ENCODE measurements at places on chromosomes 7 and 10.

GRCh38 chr7:66219805-66220204 lies 14.7 kb downstream of the TPST1 start:
- no peak for DNase-seq

- DNase-seq, result no peak
Measured at GRCh38 chr7:134875867-134876266, 96.4 kb downstream of the CALD1 start.

DNA sequence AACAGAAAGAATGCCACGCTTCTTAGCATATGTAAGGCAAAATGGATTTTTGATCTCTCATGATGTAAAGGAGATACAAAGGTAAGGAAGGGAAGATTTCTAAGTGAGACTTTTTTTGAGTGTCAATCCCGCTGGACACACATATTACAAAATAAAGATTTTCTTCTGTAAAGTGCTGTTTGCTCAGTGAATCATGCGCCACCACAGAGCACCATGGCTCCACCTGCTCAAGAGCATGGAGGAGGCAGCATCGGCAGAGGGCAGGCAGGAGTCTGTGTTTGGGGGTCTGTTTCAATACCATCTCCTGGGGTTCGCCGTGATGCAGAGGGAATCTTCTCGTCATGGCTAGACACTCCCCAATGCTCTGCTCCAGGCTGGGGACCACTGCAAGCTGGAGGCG lies 83.5 kb downstream of the ALOX5 start:
- DNase-seq, result no peak

- DNase-seq, result no peak
Measured at GRCh38 chr10:29567003-29567402, 67.8 kb downstream of the SVIL start.

- DNase-seq, result no peak
Measured at GRCh38 chr7:26898891-26899290, 34.5 kb upstream of the SKAP2 start.

- no peak for DNase-seq
Measured at GRCh38 chr7:9796241-9796640, 1177.4 kb upstream of the PHF14 start.

DNA sequence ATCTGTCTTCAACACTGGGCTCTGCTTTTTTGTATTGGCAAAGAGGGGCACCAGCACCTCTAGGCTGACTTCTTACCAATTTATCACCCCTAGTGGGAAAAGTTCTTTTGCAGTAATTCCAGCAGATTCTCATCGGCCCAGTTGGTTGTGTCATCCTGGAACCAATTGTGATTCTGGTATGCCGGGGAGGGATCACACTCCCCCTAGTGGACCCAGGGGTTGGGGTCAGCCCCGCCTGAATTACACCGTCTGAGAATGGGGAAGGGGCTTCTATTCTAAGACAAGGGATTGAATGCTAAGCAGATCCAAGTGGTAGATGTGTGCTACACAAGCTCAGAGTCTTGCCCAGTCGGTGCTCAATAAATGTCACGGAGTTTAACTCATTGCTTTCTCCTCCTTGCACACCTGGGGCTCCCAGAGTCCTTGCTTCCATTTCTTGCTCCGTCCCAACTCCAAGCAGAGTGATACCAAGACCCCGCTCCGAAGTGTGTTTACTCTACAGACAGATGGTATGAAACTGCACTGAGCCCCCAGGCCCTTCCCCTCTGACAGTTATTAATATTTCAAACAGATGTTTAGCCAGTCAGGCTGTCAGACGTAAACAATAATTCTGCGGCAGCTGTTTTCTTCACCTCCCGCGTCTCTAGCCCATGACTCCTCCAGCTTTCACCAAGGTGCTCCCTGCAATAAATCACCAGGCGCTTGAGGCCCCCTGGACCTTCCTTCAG lies 71.9 kb downstream of the C10orf105 start:
- DNase-seq, result no peak

GRCh38 chr7:100802951-100803350 lies 24.4 kb downstream of the EPHB4 start:
- DNase-seq, result peak; percentile 27

DNA sequence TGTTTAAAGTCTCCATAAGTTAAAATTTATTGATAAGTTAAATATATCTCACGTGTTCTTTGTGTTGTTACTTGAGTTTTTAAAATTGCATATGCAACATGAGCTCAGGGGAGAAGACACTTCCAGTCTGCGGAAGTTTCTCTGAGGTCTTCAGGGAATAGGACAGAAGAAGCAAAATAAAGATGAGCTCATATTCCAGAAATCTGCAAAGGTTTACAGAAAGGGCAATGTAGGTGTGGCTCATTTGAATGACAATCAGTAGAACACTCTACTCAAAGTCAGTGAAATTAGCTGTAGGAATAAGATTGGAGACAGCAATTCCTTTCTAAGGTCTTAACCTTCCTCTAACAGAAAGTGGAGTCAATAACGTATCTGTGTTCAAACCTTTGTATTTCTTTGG lies 53.7 kb downstream of the CACNA2D1 start:
- no peak for DNase-seq

DNA sequence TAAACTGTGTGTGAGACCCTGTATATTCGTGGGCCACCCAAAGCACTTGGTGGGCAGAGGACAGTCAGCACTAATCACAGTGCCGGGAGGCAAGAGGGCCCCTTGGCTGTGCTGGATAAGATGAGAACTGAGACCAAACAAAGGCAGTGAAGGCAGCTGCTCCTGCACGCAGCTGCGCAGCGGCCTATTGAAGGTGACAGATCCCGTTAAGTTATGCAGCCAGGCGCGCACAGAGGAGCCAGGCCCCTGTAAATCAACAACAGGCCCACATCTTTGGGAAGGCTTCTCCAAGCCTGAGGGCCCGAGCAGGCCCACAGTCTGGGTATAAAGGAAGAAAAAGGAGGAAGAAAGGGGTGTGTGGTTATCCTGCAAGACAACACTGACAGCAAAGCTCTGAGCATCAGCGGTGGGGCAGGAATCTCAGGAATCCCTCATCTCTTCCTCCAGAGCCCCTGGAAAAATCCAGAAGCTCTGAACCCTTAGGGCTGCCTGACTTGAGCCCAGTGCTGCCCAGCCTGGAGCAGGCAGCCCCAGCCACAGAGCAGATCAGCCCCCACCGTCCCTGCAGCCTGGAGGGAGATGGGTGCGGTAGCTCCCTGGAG lies 154.2 kb downstream of the ARHGAP12 start:
- DNase-seq, result no peak

GRCh38 chr7:19747740-19748339 lies 25.6 kb downstream of the TMEM196 start:
- DNase-seq, result peak; percentile 21

DNA sequence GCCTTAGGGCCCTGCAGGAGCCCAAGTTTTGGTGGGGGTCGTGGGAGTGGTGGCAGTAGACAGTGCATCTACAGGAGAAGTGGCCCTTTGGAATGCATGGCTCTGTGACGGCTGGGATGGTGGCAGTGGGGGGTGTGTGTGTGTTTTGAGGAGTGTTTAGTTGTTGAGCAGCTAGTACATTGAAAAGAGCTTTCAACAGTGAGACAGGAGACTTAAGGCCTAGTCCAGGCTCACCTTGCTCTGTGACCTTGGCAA lies 27.1 kb downstream of the ZNF775 start:
- no peak for DNase-seq

- no peak for DNase-seq
Measured at GRCh38 chr7:27201580-27202017, 1.7 kb upstream of the HOXA13 start.

DNA sequence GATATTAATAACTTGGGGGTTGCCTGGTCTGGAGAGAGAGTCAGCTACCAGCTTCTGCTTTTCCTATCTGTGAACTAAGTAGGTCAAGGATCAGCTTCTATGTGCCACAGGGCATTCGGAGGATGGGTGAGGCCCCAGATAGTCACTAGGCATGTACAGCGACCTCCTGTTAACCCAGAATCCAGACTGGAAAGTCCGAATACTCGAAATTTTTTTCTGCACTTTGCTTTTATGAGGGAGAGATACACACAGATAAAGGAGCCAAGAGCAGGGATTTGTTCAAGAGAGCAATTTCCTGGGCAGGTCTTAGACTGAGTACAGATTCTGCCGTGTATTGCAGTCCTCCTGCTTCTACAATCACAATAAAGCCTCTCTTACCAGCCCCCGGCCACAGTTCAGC lies 54.2 kb downstream of the EMX2 start:
- DNase-seq, result no peak

DNA sequence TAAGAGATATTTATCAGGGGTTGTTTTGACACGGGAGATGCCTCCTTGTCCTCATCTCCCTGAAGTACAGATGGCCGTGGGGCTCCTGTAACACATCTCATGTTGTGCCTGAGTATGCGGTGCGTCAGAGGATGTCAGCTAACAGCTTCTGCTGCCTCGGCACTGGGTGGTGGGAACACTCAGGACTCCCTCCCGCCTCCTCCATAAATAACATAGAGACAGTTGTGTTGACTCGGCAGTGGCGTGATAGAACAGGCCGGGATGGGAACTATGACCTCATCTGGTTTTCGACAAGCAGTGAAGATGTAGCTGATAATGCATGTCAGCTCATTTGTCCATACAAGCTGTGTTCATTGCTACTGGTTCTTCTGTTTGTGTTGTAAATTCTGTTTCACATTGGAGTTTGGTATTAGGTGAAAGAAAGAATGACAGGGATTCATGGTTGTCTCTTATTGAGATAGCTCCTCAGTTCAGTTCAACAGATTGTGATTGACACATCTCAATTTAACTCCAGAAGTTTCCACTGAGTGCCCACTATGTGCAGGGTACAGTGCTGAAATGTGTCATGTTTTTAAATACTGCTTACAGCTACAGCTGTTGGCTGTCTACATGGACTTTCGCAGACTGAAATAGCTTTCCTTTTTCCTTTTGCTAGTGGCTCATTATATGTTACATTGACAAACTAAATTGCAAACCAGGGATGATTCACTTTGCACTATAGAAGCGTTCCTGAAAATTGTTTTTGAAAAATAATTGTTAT lies 87.4 kb downstream of the CHN2 start:
- peak; percentile 93 for DNase-seq

- no peak for DNase-seq
Measured at GRCh38 chr7:158992759-158993158, 136.4 kb downstream of the DYNC2I1 start.

GRCh38 chr7:106054971-106055532 lies 57.1 kb downstream of the SYPL1 start:
- DNase-seq, result no peak

- DNase-seq, result no peak
Measured at GRCh38 chr7:81725812-81726127, 44.1 kb downstream of the HGF start.

Measured in mammary epithelial cell (primary cell).